ENCODE measurements at places on chromosomes 13 and 19.
A peak's percentile ranks its signal among the peaks of the same experiment; 100 is the strongest.

DNA sequence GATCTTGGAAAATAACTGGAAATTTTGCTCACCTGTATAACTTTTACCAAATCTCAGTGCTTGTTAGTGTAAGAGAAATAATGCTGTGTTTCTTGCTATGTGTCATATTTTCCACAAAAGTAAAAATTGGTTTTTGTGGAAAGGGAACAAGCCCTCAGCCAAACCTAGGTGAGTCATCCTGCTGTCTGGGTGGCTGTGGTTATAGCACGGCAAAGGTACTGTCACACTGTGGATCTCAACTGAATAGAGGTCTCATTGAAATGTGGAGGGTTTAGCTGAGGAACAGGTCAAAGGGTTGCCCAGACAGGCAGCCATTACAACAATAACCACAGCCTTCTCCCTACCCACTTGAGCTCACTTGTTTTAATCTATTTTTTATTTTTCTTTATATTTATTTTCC, 338.8 kb upstream of the DACH1 start:
- DNase-seq = no peak

DNA sequence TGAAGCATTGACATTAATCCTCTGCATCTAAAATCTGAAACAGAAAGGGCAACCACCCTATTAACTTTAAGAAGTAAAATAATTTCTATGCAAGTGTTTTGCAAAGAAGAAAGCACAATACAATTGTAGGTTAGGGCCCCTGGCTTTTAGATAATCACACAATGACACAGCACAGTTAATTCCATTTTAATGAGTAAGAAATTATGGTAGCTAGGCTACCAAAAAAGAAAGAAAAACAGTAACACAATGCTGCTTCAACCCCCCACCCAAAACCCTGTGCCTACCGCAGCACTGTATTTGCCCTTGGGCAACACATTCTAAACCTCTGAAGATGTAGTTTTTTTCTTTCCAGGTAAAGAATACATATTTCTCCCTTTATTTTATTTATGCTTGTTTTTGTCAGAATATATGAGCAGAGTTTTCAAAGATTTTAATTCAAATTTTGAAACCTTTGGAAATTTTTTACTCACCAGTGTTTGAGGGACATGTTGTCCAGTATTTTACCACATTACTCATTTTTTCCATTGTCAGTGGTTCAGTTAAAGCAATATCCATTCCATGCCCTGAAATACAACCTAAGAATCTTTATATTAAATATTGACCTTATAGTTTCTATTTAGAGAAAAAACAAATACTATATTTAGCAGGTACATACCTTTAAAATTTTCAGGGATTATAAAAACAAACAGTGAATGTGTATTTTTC, 21.1 kb downstream of the SOHLH2 start:
- no peak for DNase-seq

DNA sequence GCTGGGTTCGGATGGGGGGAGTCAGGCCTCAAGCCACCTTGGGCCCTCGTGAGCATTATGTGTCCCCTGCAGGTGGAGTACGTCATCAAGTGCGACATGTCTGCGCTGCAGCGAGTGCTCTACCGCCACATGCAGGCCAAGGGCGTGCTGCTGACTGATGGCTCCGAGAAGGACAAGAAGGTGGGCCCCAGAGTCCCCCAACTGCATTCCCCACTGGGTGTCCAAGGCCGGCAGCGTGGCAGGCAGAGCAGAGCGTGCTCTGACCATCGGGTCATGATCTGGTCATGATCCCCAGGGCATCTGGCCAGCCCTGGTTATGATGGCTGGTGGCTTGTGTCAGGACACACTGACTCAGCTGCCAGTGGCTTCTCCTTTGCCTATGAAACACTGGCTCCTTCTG, 63.4 kb downstream of the SMARCA4 start:
- DNase-seq = no peak

DNA sequence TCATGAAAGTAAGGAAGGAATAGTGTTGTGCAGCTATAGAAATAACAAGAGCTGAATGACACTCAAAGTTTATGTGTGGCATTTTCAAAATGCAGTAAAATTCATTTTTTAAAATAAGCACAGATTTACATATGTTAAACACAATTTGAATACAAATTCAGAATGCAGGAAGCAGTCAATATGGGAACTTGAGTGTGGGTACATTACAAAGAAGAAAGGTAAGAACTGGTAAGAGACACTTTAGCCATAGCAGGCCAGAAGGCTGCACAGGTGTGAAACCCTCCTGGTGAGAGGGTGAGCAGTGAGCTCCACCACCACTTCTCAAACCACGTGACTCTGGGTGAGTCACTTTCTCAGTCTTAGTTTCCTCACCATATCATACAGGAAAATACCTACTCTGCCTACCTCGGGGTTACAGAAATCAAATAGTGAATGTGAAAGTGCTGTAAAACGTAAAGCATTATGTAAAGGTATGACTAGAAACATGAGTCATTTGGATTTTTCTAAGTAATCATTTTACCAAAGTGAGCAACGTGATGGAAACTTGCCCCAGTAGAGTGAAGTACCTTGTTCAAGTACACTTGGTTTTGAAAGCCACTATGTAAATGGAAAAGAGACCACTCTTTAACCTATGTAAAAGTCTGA, 40.5 kb downstream of the USP12 start:
- peak; percentile 66 for DNase-seq

DNA sequence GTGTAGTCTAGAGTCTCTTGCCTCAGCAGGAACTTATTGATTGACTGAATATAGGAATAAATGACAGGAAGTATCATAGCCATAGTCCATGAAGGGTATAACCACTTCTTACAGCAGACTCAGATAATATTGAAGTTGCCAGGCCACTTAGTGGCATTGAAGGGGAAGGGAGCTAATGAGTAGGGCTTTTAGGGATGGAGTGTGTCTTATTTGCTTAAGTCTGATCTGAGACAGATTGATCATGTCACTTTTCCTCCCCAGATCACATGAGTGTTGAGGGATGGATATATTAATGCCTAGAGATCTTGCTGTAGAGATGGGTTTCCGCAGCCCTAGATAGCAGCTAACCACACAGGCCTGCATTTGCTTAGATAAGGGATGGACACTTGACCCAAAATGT, 62.2 kb upstream of the NBEA start:
- DNase-seq = no peak

- DNase-seq = no peak
Measured at GRCh38 chr13:40356011-40356410, 310.4 kb downstream of the FOXO1 start.

GRCh38 chr19:55486971-55487923, 989 bp upstream of the SSC5D start:
- no peak for DNase-seq

- no peak for DNase-seq
Measured at GRCh38 chr19:50857366-50857765, 2.7 kb downstream of the KLK3 start.

GRCh38 chr13:53201454-53202225, 173.0 kb downstream of the OLFM4 start:
- DNase-seq = no peak

DNA sequence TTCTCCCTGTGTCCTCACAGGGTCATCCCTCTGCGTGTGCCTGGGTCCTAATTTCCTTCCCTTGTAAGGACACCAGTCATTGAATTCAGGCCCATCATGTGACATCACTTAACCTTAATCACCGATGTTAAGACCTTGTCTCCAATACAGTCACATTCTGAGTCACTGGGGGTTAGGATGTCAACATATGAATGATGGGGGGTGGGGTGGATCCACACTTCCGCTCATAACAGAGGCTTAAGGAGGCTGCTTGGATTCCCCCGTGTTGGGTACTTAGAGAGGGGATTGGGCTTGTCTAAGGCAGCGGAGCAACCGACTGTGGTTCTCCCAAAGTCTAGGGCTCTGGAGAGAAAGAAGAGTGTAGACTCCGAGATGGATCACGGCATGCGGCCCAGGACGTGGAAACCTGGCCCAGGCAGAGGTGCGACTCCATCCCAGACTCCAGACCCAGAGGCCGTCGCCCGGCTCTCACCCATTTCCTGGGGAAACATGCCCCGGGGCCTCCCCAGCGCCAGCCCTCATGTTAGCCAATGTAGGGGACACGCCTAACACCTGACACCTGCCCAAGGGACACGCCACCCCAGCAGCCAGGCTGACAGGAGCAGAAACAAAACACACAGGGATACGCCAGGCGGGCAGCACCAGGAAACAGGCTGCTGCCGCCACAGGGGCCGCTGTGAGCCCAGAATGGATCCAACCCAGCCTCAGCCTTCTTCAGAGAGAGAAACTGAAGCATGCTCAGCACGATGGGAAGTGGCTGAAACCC, 17.1 kb upstream of the IGLON5 start:
- no peak for DNase-seq

DNA sequence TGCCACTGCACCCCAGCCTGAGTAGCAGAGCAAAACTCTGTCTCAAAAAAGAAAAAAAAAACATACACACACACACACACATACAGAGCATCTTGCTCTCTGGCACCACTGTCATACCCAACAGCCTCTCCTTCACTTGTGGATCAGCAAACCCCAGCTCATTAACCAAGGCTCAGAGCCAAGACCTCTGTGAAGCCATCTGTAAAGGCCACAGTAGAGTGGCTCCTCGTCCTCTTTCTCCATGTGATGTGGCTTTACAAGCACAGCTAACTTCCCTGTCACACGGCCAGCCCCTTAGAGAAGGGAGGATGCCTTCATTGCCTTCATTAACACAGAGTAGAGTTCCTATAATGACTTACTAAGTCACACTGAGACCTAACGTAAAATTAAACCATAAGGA, 62.7 kb upstream of the LSM14A start:
- no peak for DNase-seq

DNA sequence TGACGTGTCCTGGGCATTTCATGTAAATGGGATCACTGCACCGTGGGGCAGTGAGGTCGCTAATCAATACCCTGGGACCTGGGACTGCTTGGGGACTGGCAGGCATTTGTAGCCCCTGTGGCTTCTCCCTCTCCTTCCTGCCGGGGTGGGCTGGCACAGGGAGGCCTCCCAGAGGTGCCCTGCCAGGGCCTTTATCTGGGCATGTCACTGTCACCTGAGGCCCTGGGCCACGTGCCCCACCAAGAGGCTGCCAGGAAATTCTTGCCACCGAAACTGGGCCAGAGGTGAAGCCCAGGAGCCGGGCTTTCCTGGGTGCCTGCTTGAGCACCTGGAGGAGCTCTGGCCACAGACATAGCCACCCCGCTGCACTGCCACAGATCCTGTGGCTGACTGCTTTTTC, 1.8 kb upstream of the NMRK2 start:
- DNase-seq = no peak

- no peak for DNase-seq
Measured at GRCh38 chr13:27991881-27992280, 3.4 kb upstream of the URAD start.

DNA sequence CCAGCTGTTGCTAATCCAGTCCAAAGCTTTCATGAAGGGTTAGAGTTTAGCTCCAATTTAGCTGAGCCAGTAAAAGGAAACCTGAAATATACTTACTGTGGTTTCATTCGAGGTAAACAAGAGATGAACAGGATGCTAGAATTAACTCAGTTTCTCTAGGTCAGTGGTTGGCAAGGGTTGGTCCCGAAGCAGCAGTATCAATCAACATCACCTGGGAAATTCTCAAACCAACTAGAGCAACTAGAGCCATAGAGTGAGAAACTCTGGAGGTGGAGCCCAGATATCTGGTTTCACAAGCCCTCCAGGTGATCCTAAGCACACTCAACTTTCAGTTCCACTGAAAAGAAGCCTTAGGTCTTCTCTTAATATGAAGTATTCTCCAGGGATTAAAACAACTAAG, 376.7 kb downstream of the OXGR1 start:
- DNase-seq = no peak

GRCh38 chr13:98509271-98510155, 67.4 kb downstream of the STK24 start:
- no peak for DNase-seq

- no peak for DNase-seq
Measured at GRCh38 chr19:33387351-33388230, 14.1 kb downstream of the CEBPG start.

DNA sequence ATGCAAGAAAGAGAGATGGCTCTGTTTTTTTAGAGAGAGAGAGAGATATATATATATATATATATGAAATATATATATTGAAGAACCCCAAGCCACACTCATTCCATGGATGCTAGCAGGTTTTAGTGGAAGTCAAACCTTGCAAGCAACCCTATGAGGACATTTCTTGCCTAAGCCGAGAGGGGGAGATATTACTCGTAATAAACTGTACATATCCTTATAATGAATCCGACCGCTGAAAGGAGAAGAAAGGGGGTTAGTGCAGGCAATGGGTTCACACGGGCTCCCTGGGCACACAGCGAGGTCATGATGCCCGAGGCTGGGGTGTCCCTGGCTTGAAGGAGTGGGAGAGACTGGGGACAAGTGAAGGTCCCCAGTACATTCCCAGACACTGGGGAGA, 78.3 kb downstream of the IER2 start:
- no peak for DNase-seq

- DNase-seq = no peak
Measured at GRCh38 chr13:111789420-111789819, 277.5 kb upstream of the SOX1 start.

GRCh38 chr19:48433337-48433736, 12.4 kb upstream of the GRWD1 start:
- no peak for DNase-seq

- no peak for DNase-seq
Measured at GRCh38 chr19:52685811-52686210, 47.7 kb upstream of the ZNF83 start.

DNA sequence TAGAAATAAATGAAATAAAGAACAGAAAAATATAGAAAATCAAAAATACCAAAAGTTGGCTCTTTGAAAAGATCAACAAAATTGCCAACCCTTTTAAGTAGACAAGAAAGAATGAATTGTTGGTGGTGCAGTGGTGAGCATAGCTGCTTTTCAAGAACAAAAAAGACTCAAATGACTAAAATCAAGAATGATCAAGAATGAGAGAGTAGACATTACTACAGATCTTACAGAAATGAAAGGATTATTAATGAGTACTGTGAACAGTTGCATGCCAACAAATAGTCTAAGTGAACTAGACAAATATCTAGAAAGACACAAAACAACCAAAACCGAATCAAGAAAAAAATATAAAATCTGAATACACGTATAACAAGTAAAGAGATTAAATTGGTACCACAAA, 53.9 kb downstream of the FNDC3A start:
- no peak for DNase-seq

DNA sequence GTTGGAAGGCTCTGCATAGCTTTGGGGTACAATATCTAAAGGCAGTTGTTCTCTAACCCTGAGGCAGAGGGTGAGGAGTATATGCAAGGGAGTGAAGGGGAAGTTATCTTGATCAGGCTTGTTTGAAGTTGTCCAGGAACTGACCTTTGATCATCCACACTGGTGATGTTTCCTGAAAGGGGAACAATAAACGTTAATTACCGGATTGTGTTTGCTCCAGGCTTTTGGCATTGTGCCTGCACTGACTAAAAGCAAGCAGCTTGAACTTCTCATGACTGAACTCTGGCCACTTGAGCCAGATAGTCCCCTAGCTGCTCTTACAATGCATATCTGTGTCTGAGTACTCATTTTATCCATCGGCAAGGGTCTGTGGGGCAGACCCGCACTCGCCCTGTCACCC, 27.0 kb upstream of the ZNF726 start:
- no peak for DNase-seq

- no peak for DNase-seq
Measured at GRCh38 chr19:46042252-46042883, 1.6 kb upstream of the IGFL4 start.

GRCh38 chr13:99256709-99257108, 1.5 kb downstream of the GPR18 start:
- DNase-seq = no peak
